Renal pelvis (tissue), 12 donors: ENCODE measurements at places on chromosomes 13 and 19. TPM values are rescaled to one million over a fixed set of nuclear protein-coding genes. Genes with fewer than 3 reads are reported as not detected.

CEACAM5 gene
- 0.13 TPM for polyA plus RNA-seq

KANK3 gene
- polyA plus RNA-seq, result 15.5 TPM

CDC42EP5 gene
- 40.9 TPM for polyA plus RNA-seq

SHANK1 gene
- 6.5 TPM for polyA plus RNA-seq

GAPDHS gene
- polyA plus RNA-seq, result not detected

ATP8A2 gene
- polyA plus RNA-seq, result 5.4 TPM

NAXD gene
- 47.1 TPM for polyA plus RNA-seq

KLK15 gene
- polyA plus RNA-seq, result not detected

ETV2 gene
- 2.4 TPM for polyA plus RNA-seq

OLFM2 gene
- polyA plus RNA-seq, result 28.2 TPM

ZNF749 gene
- polyA plus RNA-seq, result 8.9 TPM

NXNL1 gene
- 0.25 TPM for polyA plus RNA-seq

SIN3B gene
- 95.5 TPM for polyA plus RNA-seq

PRKCG gene
- 0.67 TPM for polyA plus RNA-seq

ZNF766 gene
- polyA plus RNA-seq, result 23.5 TPM

KCNN4 gene
- 1.7 TPM for polyA plus RNA-seq

MYH14 gene
- polyA plus RNA-seq, result 31.7 TPM

CEACAM20 gene
- not detected for polyA plus RNA-seq

PCDH9 gene
- 13.7 TPM for polyA plus RNA-seq

UBE2L5 gene
- 0.65 TPM for polyA plus RNA-seq

GRIN2D gene
- polyA plus RNA-seq, result 0.71 TPM

ADM5 gene
- 2.1 TPM for polyA plus RNA-seq

LILRB2 gene
- 0.95 TPM for polyA plus RNA-seq

ANGPTL8 gene
- polyA plus RNA-seq, result 0.19 TPM

CEACAM7 gene
- polyA plus RNA-seq, result not detected

ZNF625 gene
- polyA plus RNA-seq, result 14.4 TPM

TEX101 gene
- not detected for polyA plus RNA-seq

OR7D4 gene
- not detected for polyA plus RNA-seq

GZMM gene
- 0.49 TPM for polyA plus RNA-seq
